ENCODE measurements at places on chromosomes 16 and 17.

DNA sequence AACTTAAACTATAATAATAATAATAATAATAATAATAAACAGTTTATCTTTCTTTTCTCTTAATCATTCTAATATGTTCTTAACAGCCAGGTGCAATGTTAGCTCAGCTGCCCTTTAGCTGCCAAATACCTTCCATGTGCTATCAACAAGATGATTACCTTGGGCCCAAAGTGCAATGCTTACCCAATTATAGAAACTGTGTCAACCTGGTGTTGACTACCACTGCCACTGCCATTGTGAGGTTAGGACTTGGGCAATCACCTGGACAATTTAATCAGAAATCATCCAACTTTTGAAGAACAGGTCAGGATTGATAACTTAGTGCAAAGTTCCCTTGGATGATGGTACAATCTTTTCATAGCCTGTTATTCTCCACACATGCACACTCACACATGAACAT lies 371.8 kb upstream of the SALL1 start:
- no peak for DNase-seq

DNA sequence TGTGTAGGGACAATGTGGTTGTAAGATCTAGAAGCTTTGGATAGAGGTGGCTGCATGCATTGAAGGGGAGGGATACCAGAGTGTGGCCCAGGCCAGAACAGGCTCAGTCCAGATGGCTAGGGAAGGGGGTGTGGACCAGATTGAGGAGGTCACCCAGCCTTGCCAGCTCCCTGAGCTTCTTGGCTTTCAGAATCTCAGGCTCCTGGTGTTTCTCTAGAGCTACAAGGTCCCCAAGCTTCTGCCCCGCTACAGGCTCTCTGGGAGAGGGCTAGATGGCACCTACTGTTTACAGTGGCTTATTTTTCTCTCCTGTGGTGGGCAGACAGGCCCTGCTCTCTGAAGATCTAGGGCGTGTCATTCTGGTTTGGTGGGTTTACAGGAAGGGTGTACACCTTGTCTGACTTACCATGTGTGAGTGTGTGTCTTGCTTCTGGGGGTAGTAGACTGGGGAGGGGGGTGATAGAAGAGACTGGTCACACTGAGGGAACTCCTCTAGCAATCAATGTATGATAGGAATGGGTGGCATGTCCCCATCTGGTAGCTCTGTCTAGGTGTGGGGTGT lies 1.1 kb downstream of the RARA start:
- DNase-seq, result no peak

DNA sequence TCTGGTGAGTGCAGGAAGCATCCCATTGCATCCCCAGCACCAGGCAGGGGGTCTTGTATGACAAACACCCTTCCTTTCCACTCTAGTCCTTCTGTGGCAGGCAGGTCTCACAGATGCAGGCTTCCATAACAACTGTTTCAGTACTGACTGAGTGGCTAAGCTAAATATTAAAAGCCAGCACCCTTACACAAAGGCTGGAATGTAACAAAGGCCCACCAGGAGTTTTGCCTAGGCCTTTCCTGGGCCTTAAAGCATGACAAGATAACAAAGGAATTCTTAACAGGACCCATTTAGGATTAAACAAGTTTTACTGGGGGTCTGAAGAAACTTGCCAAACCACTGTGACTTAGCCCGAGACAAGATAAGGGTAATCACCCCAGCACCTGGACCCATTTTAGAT lies 228.9 kb upstream of the RPL38 start:
- no peak for DNase-seq

DNA sequence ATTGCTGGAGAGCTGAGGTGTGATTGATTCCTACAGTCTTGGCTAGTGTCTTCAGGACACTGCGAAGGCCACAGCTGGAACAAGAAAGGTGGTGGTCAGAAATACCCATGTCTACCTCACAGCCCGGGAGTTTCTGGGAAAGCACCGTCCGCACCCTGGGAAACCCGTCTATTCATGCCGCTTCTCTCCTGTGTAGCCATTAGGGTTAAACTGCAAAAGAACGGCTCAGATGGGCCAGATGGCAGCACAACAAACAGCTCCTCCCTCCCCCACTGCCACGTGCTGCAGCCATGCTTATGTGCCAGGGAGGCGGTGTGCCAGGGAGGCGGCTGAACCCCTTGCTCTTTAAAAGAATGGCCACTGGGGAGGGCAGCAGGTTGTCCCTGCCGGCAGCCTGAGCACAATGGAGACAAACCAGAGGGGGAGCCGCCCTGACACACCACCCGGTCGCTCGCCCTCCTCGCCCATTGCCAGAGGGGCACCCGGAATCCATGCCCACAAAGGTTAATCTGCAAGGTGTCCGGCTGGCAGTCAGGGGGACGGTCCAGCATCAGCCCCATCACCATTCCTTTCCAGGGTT lies 65.2 kb downstream of the CYTH1 start:
- DNase-seq, result no peak

DNA sequence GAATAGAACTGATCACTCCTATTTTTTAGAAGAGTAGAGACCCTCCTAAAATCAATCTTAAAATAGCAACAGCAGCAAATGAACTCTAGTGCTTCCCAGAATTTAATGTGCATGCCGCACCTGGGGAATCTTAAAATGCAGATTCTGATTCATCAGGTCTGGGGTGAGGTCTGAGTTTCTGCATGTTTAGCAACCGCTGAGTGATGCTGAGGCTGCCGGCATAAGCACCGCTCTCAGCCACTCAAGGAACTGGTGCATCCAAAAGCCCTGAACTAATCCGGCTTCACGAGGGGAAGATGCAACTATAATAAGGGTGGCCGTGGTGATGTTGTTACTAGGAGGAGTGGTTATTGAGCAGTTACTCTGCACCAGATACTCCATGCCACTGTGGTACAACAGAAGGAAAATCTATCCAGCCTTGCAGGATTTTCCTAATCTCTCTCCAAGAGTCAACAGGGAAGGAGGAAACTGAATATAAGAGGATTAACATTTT lies 19.7 kb downstream of the SDK2 start:
- DNase-seq, result no peak

DNA sequence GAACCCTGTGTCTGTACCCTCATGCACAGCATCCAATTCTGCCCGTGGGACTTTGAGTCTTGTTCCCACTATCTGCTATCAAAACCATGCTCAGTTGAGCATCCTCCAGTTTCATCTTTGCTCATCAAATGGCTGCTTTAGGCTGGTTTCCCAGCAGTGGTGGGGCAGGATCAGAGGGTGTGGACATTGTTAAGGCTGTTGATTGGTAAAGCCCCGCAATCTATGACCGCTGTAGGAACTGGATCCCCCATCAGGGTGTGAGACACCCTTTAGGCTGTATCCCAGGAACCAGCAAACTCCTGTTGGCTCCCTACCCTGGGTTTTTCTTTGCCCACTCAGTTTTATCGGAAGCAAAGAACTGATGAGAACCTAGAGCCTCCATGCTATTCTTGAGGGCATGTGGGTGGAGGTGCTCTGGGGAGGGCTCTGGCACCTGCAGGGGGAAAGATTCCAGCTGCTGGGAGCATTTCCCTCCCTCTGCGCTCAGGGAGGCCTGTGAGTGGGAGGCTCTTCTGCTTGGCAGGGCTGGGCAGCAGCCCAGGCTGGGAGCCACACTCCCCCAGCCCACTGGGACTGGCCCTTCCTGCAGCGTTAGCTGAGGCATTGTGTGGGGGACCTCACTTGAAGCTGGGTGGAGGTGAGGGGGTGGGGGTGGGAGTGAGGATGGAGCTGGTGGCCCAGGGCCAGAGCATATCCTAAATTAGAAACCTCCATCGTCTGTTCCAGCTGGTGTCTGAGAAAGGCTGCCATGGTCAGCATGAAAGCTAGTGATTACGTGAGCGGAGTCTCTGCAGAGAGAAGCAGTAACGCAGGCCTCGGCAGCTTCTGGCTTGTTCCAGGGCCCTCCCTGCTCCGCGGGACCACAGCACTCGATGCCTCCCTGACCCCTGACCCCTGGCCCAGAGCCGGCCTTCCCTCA lies 160.6 kb downstream of the IRF8 start:
- DNase-seq, result no peak

DNA sequence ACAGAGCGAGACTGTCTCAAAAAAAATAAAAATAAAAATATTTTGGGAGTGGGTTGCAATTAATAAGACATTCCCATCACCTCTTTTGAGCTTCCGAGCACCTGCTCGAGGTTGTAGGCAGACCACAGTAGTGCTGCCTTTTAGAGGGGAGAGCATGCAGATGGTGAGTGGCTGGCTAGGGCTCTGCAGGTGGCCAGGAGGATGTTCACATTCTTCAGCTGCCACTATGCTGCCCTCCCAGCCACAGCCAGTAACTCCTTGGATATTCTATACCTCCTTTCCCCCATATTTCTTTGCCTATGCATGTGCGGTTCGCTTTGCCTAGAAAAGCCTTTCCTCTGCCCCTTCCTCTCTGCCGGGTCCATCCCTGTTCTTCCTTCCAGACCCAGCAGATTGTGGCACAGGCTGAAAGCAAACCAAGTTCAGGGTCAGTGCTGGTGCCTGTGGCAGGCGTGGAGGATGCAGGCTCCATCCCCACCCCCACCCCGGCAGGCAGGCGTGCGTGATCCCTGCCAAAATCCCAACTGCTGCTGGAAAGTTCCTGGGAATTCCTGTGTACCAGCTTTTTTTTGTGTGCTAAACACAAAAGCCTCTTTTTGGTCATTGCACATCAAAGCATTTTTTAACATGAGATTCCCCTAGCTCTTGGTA lies 33.8 kb upstream of the CMIP start:
- DNase-seq, result no peak
